Inflammatory macrophage treated with lipopolysaccharide for 4 hours (primary cell): ENCODE measurements at places on chromosomes 7 and 10.
A peak's percentile ranks its signal among the peaks of the same experiment; 100 is the strongest.

- DNase-seq: no peak
These were observed 212.9 kb downstream of the SNX10 start for GRCh38 chr7:26504411-26505120.

GRCh38 chr7:143003393-143004051 lies 23.4 kb downstream of the OR9A2 start:
- peak; percentile 47 for DNase-seq

DNA sequence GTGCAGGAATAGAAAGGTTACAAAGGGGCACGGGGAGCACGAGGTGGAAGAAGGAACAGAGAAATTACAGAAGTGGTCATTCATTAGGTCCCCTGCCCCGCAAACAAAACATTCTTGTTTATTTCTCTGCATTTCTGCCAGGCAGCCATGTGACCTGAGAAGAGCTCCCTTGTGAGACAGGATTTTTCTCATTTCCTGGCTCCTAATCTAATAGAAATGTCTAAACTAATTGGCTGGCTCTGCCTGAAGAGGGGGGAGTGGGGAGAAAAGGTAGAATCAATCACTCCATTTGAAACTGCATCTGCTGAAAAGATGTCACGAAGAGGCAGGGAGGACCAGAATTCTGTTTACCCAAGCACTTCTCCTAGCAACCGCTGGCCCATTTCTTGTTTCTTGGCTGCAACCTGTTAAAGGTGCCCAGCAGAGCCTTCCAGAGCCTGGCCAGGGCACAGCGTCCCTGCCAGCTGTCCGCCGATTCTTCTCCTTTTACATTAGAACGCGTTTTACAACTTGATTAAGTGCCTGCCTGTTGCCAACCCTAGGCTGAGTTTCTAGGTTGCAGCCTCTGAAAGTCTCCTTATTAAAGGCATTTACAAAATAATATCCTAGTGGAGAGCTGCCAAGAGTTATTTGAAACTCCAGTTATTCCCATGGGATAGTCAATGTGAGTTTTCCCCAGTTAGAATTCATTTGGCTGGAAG lies 1227.6 kb downstream of the TYW1 start:
- no peak for DNase-seq

DNA sequence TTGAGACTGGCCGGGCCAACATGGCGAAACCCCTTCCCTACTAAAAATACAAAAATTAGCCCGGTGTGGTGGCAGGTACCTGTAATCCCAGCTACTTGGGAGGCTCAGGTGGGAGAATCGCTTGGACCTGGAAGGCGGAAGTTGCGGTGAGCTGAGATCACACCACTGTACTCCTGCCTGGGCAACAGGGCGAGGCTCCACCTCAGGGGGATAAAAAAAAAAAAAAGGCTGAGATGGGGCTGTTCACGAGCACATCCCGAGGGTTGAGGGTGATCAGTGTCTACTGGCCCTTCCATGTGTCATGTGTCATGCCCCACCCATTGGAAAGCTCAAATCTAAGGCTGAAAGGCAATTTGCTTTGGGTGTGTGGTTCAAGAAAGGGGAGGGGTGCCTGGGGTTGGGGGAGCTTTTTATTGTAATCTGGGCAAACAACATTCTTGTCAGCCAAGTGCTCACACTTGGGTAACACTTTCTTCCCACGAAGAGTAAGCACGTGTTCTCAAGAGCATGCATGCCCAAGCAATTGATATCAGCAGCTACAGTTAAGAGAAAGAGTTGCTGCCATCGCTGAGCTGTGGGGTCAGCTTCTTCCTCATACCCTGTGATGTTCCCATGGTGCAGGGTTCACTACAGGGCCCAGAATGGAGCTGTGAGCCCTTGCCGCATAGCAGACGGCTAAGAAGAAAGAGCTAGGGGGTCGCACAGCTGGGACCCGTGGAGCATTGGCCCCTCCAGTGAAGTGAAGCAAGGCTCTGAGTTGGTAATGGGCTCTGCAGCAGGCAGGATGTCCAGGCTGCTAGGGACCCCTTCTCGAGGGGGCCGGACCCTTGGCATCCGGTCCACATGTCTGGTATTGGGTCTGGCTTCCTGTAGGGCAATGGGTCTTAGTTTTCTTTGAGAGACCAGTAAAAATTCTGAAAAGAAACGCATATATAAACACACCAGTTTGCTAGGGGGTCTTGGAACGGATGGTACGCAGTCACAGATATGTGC lies 9.9 kb upstream of the ACSL5 start:
- DNase-seq: no peak

DNA sequence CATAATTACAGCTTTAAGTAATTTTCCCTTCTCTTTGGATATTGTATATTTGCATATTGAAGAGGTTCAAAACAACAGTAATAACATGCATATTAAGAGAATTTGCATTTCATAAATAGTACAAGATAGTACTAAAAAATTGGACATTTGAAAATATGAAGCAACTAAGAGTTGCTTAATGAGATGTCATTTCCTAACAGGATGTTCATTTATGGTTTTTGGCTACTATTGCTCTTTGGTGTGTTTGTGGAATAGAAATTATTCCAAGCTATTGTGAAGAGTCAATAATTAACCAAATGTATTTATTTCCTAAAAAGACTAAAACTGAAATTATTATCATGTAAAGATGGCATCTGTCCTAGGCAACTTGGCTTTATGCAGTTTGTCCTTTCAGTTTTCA lies 4.1 kb upstream of the SGCE start:
- no peak for DNase-seq

DNA sequence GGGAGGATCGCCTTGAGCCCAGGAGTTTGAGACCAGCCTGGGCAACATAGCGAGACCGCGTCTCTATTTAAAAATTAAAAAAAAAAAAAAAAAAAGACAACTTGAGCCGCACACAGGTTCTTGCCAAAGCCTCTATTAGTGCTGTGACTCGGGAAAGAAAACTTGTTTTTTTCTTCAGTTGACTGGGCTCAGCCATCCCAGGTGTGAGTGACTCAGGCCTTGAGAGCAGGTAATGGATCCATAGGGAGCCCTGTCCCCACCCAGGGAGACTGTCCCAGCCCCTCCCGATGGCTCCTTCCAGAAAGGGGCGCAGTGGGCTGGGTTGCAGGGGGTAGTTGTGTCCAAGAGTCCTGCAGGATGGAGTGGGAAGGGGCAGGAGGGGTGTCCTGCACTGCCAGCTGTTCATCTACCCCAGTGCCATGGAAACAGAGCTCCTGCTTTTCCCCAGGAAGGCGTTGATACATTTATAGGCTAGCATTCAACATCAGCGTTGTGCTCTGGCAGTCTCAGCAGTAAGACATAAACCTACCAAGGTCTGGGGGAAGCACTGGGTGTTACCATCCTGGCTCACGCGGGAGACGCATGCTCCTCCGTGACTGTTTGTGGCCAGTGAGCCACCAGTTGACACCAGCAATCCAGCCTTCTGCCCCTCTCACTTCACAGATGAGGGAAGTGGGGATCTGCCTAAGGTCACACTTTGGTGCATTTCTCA lies 126.6 kb downstream of the CUX1 start:
- no peak for DNase-seq

DNA sequence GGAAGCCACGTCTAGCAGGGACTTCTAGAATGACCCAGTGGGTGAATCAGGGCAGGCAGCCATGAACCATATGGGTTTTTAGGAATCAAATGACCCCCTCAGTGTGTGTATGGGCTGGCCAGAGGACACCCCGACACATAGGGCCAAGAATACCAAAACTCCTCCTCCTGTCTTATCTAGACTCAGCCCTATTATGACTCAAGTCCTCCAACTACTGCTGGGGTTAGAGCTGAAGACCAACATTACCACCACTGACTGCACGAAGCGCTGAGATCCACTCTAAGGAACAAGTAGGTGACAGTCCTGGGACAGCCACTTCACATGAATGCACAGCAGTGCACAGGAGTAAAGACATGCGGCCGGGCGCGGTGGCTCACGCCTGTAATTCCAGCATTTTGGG lies 11.5 kb upstream of the SVOPL start:
- no peak for DNase-seq

- DNase-seq: peak; percentile 82
These were observed 52.8 kb downstream of the HHEX start for GRCh38 chr10:92742331-92743228.

- DNase-seq: no peak
These were observed 142.8 kb upstream of the CALCR start for GRCh38 chr7:93717217-93717900.

DNA sequence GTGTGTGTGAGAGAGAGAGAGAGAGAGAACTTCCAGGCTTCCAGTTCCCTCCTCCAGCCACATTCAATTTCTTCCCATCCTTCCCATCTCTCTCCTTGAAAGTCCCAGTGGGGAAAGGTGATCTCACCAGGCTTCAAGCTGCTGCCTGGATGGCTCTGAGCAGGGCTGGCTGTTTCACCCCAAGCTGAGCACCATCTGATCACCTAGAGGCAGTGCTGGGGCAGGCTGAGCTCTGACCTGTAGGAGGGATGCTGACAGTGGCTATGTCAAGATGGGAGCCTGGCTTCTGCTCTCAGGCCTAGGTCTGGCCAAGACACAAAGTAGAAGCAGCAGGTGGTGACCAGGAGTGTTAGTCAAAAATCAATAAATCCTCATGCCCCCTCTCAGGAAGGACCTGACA lies 370.8 kb downstream of the PLXNA4 start:
- DNase-seq: no peak

GRCh38 chr10:65943451-65943850 lies 982.4 kb upstream of the LRRTM3 start:
- DNase-seq: no peak

- no peak for DNase-seq
These were observed 76.6 kb downstream of the GRM3 start for GRCh38 chr7:86720306-86720705.

DNA sequence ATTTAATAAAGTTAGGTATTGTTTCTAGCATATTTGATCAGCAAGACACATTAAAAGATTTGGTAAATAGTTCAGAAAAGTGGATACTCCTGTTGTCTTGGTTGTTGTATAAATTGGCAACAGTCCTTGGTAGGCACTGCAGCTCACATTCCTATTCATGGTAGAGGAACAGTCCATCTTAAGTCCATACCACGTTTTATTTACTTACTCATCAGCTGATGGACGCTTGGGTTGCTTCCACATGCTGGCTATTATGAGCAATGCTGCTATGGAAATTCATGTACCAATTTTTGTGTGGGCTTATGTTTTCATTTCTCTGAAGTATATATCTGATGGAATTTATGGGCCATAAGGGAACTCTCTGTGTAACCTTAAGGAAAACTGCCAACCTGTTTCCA lies 43.3 kb downstream of the C10orf120 start:
- DNase-seq: no peak

DNA sequence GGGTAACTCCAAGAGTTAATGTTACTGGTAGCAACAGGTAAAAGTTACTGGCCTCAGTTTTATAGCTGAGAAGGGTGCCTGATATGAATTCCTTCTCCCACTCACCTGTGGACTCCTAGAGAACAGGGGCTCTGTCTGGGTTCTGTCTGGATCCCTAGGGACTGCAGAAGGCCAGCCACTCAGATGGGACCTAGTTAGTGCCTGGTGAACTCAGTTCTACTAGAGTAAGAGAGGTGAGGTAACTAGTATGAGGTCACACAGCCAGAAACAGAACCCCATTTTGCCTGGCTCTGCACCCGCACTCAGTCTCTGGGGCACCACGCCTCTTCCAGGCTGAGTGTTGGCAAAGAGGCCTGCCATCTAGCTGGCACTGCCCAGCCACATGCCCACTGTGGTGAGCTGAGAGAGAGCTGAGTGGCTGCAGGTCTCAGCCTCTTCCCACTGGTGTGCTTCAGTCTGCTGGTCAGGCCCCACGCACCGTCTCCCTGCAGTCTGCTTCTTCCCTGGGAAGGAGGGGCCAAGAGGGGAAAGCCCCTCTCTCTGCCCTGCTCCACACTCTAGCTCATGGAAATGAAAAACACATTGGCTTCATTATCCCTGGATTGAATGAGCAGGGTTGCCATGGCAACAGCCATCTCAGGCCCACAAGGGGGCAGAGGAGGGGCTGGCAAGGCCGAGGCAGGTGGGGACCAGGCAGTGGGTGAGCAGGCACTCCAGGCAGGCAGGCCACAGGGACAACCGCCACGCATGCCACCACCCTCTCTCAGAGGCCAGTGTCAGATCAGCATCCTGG lies 110.6 kb downstream of the ZMIZ1 start:
- peak; percentile 27 for DNase-seq

DNA sequence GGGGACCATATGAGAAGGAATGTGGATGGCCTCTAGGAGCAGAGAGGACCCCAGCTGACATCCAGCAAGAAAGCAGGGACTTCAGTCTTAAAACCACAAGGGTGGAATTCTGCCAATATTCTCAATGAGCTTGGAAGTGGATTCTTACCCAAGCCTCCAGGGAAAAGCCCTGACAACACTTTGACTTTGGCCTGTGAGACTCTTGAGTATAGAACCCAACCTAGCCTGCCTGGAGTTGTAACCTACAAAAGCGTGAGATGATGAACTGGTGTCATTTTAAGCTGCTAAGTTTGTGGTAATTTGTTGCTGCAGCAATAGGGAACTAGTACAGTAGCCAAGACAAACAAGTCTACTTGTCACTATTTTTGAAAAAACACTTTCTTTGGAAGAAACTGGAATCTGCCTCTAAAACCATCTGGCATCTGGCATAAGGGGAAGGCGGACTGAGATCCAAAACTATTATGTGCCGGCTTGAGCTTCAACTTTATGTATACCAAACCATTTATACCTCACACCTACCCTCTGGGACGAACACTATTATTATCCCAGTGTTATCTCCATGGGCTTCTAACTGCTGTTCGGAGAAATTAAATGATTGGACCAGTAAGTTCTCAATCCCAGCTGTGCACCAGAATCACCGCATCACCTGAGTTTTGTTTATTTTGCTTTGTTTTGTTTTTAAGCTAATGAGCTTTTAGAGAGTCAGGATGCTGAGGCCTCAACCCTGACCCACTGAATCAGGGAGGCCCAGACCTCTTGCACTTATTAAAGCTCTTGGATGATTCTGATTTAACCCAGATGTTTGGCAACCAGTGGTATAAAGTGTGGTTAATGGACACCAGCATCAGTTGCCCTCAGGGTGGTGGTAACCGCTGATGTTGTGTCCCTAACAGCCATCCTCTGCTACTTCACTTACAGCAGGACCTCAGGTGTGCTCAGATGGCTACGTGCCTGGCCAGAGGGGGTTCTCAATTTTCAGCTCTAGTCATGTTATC lies 83.0 kb downstream of the C1GALT1 start:
- DNase-seq: no peak

- DNase-seq: peak; percentile 72
These were observed 7.5 kb upstream of the CFTR start for GRCh38 chr7:117472335-117472734.

DNA sequence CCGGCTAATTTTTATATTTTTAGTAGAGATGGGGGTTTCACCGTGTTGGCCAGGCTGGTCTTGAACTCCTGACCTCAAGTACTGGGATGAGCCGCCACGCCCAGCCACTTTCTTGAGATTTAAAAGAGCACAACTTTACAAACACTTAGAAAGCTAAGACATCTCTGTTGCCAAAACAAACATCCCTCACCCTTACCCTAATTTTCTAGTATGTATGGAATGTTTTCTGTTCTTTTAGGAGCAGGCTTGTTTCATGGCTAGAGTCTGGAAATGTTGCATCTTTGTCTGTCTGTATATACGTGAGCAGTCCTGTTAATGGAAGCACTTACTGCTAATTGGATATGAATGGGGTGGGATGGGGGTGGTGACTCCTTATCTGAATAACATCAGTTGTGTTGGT lies 2.9 kb downstream of the OLAH start:
- DNase-seq: no peak
